Left cardiac atrium (tissue), 4 donors: ENCODE measurements at places on chromosomes 16 and 17.

GRCh38 chr17:9270921-9271320 is 249.6 kb downstream of the NTN1 start:
- DNase-seq: no peak

- DNase-seq: no peak
Observed at GRCh38 chr16:85027958-85028684, 526 bp downstream of the KIAA0513 start.

DNA sequence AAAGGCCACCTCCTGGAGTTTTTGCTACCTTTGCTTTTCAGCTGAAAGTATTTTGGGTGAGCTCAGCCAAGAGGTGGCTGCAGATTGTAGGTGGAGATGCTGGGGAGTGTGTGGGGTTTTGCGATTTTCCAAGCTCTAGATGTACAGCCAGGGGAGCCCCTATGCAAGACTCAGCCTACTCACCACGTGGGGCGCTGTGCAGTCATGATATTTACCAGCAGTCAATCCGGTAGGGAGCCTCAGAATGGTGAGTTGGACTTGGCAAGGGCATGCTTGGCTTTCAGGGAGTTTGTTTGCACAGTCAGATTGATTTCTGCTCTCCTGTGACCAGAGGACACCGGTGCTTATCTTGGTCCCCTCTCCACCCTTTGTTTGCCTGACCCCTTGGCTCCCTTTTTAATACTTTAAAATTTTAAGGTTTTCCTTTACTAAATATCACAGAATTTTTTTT is 175.3 kb downstream of the UTP18 start:
- DNase-seq: peak; percentile 63

- DNase-seq: peak; percentile 81
Observed at GRCh38 chr17:1043601-1044251, 46.8 kb downstream of the TIMM22 start.

GRCh38 chr17:60426596-60426995 is 4.3 kb downstream of the CHCT1 start:
- DNase-seq: no peak

- DNase-seq: no peak
Observed at GRCh38 chr17:73510981-73511718, 133.1 kb downstream of the SDK2 start.

- DNase-seq: no peak
Observed at GRCh38 chr17:21029515-21029914, 13.3 kb downstream of the USP22 start.

GRCh38 chr16:54931120-54932014 is 702 bp downstream of the IRX5 start:
- DNase-seq: peak; percentile 43

DNA sequence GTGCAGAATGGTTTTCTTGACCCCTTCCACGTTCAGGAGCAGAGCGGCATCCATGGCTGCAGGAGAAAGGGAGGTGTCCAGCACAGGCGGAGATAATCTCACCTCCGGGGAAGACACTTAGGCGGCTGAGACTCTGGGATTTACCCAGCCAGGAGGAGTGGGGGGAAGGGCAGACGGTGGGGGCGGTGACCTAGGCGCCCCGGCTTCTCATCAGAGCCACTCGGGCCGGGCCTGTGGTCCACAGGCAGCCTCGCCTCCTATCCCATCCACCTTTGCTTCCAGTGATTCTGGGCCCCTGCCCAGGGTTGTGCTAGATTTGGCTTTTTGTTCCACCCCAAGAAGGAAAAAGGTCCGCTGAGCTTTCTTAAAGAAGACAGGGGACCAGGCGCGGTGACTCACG is at the start of gene AIPL1:
AIPL1 (minus strand) TSS at position 71 of the 400 bp plus-strand sequence; CDS start at position 54, 17 bp downstream.
- DNase-seq: no peak

- DNase-seq: no peak
Observed at GRCh38 chr17:70618641-70619040, 449.3 kb downstream of the KCNJ2 start.

- DNase-seq: no peak
Observed at GRCh38 chr17:44768505-44769142, 9.8 kb downstream of the ADAM11 start.

GRCh38 chr17:72425133-72425793 is 304.4 kb downstream of the SOX9 start:
- no peak for DNase-seq

DNA sequence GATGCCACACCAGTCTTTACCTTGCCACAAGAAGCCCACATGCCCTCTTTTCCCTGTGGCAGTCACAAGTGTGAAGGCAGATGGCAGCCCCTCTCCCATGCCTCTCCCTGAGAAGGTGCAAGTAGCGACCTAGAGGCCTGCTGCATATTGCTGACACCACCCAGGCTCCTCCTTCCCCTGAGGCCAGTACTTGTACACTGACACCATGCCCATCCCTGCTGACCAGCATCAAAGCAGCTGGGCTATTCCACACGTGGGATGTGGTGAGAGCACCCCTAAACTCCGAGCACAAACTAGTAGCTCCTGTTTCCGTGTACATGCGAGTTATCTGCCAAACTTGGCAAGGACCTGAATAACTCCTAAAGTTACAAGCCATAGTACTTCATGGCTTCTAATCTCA is 149.4 kb downstream of the AATF start:
- no peak for DNase-seq

DNA sequence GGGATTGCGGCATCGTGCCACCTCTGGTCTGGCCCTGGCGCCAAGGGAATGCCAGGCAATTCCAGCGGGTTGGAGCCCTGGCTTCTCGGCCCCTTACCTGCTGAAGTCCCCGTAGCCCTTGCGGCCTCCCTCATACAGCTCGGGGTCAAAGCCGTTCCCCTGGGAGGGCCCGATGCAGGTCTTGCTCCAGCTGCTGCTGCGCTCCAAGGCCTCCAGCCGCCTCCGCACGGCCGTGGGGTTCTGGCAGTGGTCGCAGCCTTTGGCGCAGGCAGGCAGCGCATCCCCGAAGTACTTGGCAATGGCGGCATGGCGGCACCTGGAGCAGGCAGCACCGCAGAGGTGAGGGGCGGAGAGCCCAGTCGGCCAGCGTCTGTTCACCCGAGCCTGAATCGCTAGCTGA is 1.9 kb upstream of the SMIM5 start:
- no peak for DNase-seq

- peak; percentile 75 for DNase-seq
Observed at GRCh38 chr17:3965118-3965800, 1.0 kb upstream of the ATP2A3 start.

DNA sequence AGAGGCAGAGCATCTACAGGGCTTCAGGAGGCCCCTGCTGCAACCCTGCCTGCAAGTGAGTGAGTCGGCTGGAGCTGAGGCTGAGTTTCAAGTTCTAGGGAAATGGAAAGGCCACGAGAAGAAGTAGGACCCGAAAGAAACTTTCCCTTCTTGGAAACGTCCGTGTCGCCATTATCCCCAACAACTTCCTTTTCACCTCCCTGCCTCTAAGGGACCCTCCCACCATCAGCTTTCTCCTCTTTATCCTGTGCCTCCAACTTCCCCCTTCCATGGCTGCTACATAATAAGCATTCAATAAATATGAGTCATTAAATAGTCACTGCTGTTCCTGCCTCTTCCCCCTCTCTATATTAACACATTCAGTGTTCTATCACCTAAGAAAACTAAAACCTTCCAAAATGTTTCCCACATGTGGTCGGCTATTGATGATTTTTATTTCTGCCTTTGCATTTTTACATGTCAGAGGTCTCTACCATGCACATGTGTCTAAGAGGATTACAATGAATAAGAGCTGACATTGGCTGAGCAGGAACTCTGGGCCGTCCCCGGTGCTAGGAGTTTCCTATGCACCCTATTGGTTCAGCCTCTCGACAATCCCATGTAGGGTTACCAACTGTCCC is 115.9 kb upstream of the TNRC6C start:
- DNase-seq: peak; percentile 17

DNA sequence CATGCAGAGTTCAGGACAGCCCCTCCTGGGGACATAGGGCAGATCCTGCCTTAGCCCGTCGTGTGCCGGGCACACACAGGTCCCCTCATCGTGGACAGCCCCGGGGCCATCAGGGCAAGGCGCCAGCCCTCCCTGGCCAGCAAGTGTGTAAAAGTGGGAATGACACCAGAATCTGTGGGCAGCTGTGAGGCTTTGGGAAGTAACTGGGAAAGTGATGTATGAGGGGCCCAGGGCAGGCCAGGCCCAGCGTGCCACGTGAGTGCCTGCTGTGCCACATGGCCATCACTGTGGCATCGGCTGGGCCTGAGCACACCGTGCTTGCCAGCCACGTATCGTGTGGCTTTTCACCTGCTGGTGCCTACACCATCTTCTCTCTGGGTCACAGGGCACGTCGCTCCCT is 26.6 kb downstream of the ACSF3 start:
- DNase-seq: peak; percentile 10

DNA sequence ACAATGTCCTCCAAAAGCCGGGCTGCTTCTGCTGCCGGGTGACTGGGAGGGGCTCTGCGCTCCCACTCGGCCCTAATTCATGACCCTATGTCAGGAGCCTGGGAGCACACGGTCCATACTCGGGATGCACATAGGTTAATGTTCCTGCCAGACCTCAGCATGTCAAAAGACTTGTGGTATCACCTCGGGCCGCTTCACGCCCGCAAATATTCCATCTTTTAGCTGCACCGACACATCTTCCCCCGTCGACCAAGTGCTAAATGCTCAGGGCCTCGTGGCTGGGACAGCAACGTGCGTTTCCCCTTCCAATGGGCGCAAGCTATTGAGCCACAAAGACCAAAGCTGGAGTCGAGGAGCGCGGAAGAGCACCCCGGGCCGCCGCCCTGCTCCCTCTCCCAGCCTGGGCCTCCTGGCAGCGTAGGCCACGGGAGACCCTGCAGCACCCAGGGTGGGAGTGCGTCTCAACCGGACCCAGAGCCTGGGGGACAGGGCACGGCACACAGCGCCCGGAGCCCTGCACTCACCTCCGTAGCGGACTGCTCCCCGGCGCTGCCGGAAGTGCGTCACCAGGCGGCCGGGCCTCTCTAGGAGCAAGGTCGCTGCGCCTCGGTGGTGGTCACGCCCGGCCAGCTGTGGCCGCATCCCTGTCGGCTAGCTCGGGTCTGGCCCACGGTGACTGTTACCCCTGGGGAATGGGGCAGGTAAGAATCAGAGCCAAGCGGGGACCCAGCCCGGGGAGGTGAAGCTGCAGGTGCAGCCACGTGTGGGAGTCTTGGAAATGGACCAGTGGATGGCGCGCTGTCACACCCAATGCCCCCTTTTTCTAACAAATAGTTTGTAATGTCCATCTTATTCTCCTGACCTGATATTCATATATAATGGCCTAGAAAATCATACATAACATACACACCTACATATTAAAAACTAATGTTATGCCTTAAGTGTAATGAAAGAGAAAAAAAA is at the start of gene ZNF23:
ZNF23 (minus strand) TSS at position 562 of the 963 bp plus-strand sequence. CDS start 5,451 bp downstream, outside the sequence.
- DNase-seq: peak; percentile 90

GRCh38 chr16:57661510-57661909 is 6.6 kb upstream of the ADGRG3 start:
- no peak for DNase-seq
